ENCODE measurements at places on chromosomes 2 and 18. TPM values are rescaled to one million over a fixed set of nuclear protein-coding genes. Genes with fewer than 3 reads are reported as not detected.

C2orf15 gene
- 2.4 TPM for total RNA-seq

EPAS1 gene
- 0.97 TPM for total RNA-seq

TMEM200C gene
- not detected for total RNA-seq

GRCh38 chr2:85590950-85591349 is 4.6 kb upstream of the RNF181 start:
- DNase-seq = no peak

DNA sequence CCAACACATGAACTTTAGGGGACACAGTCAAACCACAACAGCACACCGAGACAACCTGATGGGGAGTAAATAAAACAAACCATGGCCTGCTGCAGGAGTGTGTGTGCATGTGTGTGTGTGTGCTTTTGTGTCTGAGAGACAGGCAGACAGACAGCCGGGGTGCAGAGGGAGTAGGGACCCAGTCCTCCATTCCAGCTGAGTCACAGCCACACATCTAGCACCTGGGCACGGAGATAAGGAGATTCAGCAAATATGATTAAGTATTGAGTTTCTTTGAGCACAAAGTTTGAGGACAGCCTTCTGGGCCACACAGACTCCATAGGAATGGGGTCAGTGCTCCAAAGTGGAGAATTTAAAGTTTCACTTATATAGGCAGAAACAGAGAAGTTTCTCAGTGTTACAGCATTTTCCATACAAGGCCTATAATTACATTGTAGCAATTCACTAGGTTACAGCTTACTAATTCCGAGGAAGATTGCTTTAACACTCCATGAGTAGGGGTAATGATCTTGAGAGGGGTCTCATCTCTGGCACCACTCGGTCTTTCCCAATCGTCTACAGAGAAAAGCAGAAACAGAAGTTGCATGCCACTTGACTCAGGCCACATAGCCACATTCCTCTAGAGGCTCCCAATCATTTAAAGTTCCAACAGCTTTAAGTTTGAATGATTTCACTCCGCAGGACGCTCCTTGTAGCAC is 30.8 kb upstream of the PRLH start:
- no peak for DNase-seq

DNA sequence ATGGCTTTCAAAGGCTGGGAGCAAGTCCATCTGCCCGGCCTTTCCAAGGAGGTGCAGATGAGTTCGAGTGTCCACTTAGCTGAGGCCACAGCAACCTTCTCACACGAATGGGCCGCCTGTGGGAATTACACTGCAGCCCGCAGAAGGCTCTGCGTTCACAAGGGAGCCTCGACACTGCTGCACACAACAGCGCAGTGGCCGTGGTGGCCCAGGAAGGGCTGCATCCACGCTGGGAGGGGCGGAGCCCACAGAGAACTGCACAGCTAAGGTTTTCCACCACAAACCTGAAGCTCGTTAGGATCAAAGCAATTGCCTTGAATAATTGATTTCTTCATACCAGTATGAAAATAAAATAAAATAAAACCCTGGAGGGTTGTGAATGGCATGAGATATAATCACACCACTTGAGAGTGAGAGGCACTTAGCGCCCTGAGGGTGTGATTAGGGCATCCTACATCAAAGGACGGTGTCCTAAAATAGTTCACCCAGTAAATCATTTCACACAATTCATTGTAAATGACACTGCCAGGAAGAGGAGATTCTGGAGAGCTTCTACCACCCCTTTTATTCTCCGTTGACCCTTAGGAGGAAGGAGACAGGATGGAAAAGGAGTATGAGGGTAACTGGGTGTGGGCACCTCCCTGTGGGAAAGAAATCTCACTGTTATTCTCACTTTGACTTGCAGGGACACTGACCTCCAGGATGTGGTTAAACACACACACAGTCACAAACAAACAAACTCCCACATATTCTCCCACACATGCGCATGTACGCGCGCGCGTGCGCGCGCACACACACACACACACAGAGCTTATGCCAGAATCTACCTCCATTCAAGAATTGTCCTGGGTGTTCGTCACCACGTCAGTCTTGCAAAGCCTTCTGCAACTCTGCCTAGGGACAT is 256.6 kb upstream of the ID2 start:
- DNase-seq = no peak

Data from T-helper 17 cell (primary cell).